KG1 (cell line): ENCODE measurements at places on chromosomes 16 and 17.

DNA sequence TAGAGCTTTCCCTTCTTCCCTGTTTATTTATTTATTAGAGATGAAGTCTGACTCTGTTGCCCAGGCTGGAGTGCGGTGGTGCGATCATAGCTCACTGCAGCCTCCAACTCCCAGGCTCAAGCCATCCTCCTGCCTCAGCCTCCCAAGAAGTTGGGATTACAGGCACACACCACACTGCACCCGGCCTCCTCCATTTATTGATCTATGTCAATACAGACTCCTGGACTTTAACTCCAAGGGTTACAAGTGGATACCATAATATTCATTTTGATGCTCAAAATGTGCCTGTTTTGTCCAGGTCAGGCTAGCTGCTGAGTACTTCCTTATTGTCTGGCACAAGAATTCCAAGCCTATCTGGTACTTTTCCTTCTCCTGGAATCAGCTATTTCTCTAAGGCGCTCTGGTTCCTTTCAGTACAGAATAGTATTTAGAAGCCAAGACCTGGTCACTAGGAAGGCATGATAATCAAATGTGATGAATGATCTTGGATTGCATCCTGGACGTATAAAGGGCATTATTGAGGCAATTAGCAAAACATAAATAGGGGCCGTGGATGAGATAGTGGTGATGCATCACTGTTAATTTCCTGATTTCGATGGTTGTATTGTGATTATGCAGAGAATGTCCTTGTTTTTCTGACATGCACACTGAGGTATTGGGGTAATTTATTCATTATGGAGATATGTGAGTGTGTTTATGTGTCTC is 21.7 kb downstream of the IL4R start:
- no peak for DNase-seq

- DNase-seq, result no peak
These were observed 32.9 kb upstream of the YPEL2 start for GRCh38 chr17:59298521-59298920.

DNA sequence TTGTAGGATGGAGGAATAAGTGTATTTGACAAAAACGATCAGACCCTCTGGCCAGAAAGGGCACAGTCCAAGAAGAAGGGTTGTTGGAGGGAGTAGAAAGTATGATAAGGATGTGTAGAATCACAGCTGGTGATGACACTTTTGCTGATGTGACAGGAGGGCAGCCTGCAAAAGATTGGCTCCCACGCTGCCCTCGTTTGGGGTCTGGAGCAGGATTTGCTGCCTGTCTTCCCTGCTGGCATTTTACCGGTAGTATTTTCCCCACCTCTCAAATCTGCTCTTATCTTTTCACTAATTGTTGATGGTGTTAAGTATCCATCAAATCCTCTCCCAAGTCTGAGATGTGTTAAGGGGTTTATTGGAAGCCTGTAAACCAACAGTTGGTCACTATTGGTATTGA is 208.8 kb downstream of the CCDC182 start:
- no peak for DNase-seq

GRCh38 chr16:70576431-70577255 is 53.0 kb downstream of the SF3B3 start:
- DNase-seq, result peak; percentile 8
